ENCODE measurements at places on chromosomes 2 and 18.

GRCh38 chr2:101596333-101596732 lies 101.2 kb upstream of the MAP4K4 start:
- DNase-seq, result no peak

DNA sequence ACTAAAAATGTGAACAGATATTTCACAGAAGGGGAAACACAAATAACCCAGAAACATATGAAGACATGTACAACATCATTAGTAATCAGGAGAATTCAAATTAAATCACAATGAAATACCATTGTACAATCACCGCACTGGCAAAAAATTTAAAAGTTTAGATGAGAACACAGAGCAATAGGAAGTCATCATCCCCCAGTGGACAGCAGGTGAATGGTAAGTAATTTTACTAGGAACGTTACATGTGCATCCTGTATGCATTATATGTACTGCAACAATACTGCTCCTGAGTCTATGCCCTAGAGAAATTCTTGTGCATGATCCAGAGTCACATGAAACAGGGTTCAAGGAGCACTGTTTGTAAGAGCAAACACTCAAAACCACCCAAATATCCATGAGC lies 713.8 kb downstream of the NRXN1 start:
- DNase-seq, result no peak

- no peak for DNase-seq
Measured at GRCh38 chr2:232085164-232085563, 123.7 kb downstream of the DIS3L2 start.

DNA sequence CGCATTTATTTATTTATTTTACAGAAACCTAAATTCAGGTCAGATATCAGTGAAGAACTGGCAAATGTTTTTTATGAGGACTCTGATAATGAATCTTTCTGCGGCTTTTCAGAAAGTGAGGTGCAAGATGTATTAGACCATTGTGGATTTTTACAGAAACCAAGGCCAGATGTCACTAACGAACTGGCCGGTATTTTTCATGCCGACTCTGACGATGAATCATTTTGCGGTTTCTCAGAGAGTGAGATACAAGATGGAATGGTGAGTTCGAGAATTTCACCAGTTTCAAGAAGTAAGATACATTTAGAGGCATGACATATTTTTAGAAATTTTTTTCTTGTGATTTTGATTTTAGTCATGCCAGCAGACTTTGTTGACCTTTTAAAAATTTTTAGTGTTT lies 4.6 kb downstream of the CDCA7 start:
- DNase-seq, result no peak

DNA sequence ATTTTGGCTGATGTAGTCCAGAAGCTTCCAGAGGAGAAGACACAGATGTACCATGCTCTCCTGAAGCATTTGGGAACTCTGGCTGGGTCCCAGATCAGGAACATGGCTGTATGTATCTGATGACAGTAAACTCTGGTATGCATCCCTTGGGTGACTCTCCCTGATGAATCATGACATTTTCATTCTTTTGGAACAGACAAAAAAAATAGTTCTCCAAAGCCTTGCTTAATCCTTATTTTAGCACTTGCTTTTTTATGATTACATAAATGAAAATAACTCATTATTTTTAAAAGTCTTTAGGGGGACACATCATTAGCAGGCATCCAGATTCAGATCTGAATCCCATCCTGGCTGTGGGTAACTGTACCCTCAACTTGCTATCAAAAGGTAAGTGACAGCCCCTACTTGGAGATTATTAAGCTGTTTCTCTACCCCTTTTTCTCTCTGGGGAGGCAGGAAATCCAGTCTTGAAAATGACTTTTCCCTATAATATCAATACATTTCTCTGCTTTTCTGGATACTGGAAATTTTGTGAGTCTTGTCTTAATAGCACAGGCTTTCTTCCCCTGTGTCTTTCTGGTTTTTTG lies 23.3 kb downstream of the AOX1 start:
- no peak for DNase-seq

GRCh38 chr2:184566716-184567115 lies 31.6 kb upstream of the ZNF804A start:
- no peak for DNase-seq

DNA sequence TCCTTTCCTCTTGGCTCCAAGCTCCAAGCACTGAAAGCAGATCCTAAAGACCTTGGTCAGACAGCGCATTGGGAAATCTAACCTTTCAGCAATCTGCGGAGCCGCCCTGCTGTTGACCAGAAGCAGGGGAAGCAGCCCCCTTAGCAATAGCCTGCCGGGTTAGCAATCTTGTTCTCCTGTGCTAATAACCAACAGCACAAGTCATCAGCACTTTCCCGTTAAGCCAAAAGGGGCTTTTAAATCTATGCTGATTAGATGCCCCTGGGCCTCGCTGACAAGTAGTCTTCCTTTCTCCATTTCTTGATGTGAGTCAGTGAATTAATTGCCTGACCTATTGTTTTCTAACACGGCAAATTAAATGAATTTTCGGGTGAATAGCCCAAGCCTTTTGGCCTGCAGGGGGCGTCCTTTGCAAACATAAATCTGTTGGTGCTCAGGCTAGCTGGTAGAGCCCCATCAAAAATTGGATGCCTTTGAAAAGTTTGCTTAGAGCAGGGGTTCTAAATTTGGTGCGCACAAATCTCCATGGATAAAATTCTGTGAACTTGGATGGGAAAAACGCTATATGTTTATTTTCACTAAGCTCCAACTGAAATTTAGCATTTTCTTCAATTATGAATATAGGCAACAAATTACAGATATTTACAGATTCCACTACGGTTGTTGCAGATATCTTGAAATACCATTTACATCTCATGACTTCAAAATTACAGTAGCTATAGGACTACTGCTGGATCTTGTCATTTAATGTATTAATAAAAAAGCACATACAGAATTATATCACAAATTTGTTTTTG lies 24.6 kb downstream of the MAIP1 start:
- DNase-seq, result peak; percentile 89

GRCh38 chr2:20541651-20542050 lies 94.8 kb downstream of the RHOB start:
- no peak for DNase-seq

DNA sequence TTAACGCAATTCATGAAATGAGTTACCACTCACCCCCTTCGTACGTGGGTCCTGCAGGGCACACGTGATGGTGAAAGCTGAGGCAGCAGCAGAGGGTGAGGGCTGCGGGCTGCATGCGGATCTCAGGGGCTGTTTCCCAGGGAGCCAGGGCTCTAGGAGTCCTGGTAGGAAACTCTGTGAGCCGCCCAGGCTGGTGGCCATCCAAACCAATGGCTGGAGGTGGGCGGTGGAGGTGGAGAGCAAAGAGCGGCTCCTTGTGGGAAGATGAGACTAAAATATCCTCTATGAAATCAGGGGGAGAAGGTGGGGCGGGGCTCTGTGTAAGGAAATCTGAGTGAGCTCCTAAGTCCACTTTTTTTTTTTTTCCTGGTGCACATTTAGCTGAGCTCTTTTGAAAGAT lies 120.1 kb upstream of the SLC1A4 start:
- no peak for DNase-seq

DNA sequence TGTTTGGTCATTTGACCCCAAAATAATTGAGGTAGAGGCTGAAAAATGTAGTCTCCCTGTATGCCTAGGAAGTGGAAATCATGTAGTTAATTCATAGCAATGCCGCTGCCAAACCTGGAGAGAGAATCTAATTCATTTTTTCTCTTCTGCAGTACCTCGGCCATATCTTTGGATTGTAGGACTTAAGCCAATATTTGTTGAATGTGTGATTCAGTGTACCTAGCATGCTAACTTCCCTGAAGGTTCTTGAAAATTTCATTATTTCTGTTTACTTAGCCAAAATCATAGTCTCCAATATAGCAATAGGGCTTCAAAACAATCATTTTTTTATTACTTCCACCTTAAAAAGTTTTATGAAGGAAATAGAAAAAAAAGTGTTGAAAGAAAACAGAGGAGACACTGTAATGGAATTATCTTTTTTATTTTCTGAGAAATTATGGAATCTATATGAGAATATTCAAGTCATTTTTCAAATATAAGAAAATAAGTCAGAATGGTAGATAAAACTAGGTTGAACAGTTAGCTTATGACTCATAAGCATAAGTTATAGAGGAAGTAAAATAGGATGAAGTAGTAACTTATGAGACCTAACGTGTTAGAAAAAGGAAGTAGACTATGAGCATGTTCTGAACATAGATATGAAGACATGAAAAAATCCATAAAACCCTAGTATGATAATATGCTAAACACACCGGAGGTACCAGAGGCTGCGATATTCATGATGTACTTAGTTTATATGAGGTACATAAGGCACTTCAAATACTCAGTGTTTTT lies 35.2 kb upstream of the CDH19 start:
- no peak for DNase-seq

- no peak for DNase-seq
Measured at GRCh38 chr2:11155381-11156035, at the start of gene SLC66A3. TSS of gene SLC66A3 (plus strand) at chr2:11155467. CDS start at chr2:11155547, 80 bp downstream.

GRCh38 chr2:150873396-150873772 lies 385.9 kb upstream of the RND3 start:
- no peak for DNase-seq

DNA sequence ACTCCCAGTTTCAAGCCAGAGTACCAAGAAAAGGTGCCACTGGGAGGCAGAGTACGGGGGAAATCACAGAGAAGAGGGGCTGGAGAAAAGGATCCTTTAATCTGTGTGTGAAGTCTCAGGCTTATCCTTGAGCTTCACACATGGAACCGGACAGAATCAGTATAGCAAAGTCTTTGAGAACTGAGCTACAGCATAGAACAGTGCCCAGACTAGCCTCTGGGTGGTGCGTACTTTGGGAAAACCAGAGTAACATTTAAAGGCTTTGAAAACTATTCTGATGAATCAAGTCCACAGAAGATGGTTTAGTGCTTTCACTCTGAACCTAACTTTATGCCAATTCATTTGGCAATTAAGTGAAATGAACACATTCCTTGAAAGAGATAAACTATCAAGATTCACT lies 83.1 kb downstream of the BABAM2 start:
- no peak for DNase-seq

GRCh38 chr2:226130192-226130591 lies 669.4 kb downstream of the IRS1 start:
- DNase-seq, result no peak

- DNase-seq, result no peak
Measured at GRCh38 chr2:165535471-165535870, 66.0 kb downstream of the CSRNP3 start.

Data from tibial nerve (tissue), 4 donors.